ENCODE measurements at places on chromosomes 12 and 14.

- no peak for DNase-seq
Measured at GRCh38 chr12:45273717-45274271, 57.9 kb downstream of the ANO6 start.

GRCh38 chr12:91877022-91877421, 268.6 kb downstream of the BTG1 start:
- peak; percentile 33 for DNase-seq

DNA sequence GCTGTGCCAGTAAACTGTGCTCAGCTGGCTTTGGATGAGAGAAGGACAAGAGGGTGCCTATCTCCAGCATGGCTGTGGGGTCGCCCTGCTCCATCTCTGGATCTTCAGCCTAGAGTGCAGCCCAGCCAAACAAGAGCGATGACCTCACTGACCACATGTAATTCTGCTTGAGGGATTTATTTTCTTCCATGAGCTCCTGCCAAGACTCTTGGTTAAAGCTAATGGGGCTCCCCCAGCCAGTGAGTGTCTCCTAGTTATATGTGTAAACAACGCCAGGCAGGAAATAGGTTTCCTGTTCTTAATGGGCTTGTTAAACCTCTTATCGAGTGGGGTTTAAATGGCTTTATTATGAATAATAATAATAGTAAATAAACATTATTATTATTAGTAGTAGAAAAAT, 397.2 kb downstream of the NRXN3 start:
- no peak for DNase-seq

- DNase-seq = no peak
Measured at GRCh38 chr12:6786416-6787094, 2.8 kb upstream of the CD4 start.

Data from T-helper 2 cell (primary cell).